ENCODE measurements at places on chromosomes 2 and 18.
A peak's percentile ranks its signal among the peaks of the same experiment; 100 is the strongest.

GRCh38 chr2:208042041-208042440, 16.7 kb upstream of the PLEKHM3 start:
- DNase-seq, result peak; percentile 50

DNA sequence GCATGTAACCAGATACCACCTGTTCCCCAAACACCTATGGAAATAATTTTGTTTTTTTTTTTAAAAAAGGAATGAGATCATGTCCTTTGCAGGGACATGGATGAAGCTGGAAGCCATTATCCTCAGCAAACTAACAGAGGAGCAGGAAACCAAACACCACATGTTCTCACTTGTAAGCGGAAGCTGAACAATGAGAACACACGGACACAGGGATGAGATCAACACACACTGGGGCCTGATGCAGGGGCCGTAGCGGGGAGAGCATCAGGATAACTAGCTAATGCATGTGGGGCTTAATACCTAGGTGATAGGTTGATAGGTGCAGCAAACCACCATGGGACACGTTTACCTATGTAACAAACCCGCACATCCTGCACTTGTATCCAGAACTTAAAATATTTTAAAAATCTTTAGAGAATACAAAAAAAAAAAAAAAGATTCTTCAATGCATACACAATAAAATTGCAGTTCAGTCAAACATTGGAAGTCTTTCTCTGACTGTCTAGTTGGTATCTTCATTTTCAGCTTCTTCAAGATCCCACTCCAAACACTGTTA, 11.6 kb upstream of the CASP10 start:
- no peak for DNase-seq

DNA sequence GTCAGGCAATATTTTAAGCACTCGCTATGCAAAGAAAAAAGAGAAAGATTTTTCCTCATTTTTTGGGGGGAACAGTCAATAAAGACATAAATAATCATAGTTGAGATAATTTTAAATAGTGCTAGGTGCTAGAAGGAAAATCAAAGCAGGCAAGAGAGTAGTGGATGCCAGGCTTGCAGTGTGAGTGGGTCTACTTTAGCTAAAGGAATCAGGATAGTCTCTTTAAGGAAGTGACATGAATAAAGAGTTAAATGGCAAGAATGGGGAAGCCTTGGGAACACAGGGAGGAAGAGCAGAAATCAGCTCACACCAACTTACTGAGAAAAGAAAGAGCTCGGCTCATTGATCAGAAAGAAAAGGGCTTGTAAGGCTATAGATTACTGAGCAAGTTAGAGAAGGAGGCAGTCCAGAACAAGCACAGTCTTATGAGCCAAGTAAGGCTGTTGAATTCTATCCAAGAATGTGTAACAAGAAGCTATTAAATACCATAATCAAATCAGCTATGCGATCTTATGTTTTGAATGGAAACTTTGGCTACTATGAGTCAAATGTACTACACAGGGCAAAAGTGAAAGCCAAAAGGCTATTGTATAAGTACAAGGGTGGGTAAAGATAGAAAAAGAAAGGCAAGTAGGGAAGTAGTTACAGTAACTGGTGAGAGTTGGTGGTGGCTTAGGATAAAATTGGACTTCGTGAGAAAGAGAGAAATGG, 833.8 kb upstream of the PIK3C3 start:
- no peak for DNase-seq

DNA sequence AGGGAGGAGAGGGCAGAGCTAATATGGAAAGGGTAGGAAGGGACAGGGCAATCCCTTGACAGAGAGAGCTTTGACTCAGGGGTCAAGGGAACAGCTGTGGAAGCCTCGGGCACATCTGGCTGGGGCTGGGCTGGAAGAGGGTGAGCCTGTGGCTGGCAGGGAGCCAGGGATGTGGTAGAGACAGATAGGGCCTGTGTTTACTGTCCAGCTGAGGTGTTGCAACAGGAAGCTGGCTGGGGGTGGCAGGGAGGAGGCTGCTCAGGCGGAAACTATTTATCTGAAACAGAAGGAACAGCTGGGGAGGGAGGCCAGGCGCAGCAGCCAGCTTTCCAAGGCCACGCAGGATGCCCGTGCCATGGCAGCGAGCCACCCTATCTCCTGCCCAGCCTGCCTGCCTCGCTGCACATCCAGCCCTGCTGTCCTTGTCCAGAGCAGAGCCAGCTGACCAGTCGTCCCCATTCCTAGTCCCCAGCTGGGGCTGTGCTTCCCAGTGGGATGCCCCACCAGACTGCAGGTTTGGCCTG, 264.7 kb downstream of the CYP26B1 start:
- peak; percentile 92 for DNase-seq

DNA sequence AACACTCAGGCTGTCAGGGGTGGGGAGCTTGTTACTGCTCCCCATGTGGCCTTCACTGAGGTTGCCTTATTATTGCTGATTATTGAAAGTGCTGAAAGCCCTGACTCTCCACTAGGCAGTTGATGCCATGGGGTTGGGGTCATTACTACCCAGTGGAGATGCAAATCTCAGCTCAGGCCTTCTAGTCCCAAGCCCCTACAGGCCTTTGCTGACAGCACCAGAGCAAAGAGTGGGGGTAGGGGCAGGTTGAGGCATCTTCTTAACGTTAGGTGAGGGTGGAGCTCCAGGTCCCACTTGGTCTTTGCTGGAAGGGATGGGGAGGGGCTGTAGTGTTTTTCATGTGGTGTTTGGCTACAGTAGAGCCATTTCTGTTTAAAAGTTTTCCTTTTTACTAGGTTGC, 104.5 kb downstream of the UXS1 start:
- DNase-seq, result no peak

GRCh38 chr18:40056079-40056692, 1898.8 kb upstream of the PIK3C3 start:
- DNase-seq, result no peak

- peak; percentile 39 for DNase-seq
Measured at GRCh38 chr18:76875390-76876325, 53.3 kb downstream of the ZNF236 start.

GRCh38 chr2:112345030-112346027, 69.9 kb downstream of the ZC3H6 start:
- DNase-seq, result no peak

- DNase-seq, result no peak
Measured at GRCh38 chr18:78494204-78495085, 485.2 kb upstream of the SALL3 start.

DNA sequence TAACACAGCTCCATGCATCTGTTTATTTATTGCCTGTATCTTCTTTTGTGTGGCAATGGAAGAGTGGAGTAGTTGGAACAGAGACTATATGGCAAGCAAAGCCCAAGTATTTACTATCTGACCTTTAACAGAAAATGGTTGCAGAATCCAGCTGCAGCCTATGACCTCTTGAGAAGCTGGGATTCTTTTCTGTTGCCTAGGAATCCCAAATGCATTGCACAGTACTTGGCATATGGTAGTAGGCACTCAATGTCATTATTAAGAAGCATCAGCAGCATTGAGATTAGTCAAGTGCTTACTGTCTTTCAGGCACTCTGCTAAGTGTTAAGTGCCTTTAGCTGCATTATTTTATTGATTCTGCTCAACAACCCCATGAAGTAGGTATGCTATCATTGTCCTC, 331.6 kb downstream of the CCDC85A start:
- no peak for DNase-seq

DNA sequence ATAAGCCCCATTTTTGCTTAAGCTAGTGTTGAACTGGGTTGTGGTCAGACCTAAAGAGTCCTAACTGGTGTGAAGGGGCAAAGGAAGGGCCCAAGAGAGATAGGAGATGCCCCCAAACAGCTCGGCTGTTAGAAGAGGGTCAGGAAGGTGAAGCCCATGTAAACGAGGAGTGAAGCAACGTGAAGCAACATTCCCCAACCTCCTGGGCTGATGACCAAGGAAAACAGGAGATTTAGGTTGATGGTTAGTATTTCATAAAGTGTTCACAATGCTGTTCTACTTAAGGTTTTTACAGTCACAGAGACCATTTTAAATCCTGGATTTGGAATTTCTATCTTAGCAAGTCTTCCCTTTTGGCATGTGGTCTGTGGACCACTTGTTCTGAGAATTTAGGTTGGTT, 144.0 kb upstream of the SERPINE2 start:
- no peak for DNase-seq

GRCh38 chr18:31626409-31626808, 34.7 kb downstream of the TTR start:
- DNase-seq, result no peak

GRCh38 chr2:8514796-8515758, 166.8 kb upstream of the ID2 start:
- DNase-seq, result no peak

- no peak for DNase-seq
Measured at GRCh38 chr2:151576080-151576479, 158.2 kb downstream of the NEB start.

DNA sequence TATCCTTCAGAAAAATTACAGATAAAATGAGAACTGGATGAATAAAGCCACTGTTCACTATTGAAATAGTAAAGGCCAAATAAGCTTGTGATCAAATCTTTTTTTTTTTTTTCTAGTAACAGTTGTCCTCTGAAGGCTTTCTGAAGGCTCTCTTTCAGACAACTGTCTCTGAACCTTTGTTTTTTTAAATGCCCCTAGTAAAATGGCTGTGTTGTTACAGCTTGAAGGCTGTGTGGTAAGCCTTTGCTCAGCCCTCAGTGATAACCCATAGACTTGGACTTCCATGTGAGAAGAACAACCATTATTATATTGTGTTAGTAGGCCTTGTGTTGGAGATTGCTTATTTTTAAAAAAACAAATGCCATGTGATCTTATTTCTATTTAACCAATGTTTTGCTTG, 17.6 kb downstream of the FMNL2 start:
- no peak for DNase-seq

- no peak for DNase-seq
Measured at GRCh38 chr2:11742702-11743357, 3.6 kb upstream of the LPIN1 start.

GRCh38 chr2:137254052-137254451, 488.7 kb downstream of the THSD7B start:
- no peak for DNase-seq

DNA sequence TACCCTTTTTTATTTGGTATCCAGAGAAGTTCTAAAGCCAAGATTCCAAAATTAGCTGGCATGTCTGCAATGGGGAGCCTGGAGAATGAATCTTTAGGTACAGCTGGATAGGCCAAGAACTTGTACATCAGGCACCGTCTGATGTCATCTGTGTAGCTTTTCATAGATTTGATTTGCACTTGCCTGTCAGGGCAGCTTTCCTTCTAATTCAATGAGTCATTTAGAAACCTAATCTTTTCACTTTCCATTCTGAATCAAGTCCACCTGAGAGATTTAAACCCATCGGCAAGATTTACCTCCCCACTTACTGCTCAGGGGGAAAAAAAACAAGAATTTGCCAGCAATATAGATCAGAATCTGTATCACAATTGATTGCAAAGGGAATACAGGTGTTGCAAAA, 60.9 kb upstream of the ACAA2 start:
- no peak for DNase-seq
